ENCODE measurements at places on chromosomes 5 and 9.

DNA sequence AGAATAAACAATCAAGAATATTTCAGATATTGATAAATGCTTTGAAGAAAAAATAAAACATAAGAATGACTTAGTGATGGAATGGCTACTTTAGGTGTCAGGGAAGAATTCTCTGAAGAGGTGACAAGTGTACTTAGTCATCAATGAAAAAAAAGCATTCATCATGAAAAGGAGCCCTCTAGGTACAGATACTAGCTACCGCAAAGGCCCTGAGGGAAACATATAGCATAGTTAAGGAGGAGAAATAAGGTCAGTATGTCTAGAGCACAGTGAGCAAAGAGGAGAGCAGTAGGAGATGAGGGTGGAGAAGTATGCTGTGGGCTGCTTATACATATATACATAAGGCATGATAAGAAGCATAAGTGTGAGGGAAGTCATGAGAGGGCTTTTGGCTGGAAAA is 41.8 kb downstream of the CSF2 start:
- no peak for DNase-seq
- no peaks in the 10 kb centered on the region for H3K36me3 ChIP-seq
- no peak overlapping the region for H3K4me3 ChIP-seq

DNA sequence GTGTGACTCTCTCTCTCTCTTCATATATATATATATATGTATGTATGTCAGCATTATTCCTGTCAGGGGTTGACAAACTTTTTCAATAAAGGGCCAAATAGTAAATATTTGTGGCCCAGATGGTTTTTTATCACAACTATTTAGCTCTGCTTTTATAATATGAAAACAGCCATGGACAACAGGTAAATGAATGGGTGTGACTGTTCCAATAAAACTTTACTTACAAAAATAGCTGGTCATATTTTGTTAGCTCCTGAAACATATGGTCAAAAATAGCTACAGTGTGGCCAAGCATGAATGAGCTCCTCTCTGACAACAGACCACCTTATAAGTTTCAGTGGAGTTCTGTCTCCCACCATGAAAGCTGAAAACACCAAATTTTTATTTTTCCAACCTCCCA is 21.6 kb downstream of the RAPGEF6 start:
- H3K4me1 ChIP-seq = peaks cover 56% of the 10 kb centered on the region
- H3K4me3 ChIP-seq = no peak overlapping the region
- no peaks in the 10 kb centered on the region for H3K36me3 ChIP-seq
- no peaks in the 10 kb centered on the region for H3K27me3 ChIP-seq

DNA sequence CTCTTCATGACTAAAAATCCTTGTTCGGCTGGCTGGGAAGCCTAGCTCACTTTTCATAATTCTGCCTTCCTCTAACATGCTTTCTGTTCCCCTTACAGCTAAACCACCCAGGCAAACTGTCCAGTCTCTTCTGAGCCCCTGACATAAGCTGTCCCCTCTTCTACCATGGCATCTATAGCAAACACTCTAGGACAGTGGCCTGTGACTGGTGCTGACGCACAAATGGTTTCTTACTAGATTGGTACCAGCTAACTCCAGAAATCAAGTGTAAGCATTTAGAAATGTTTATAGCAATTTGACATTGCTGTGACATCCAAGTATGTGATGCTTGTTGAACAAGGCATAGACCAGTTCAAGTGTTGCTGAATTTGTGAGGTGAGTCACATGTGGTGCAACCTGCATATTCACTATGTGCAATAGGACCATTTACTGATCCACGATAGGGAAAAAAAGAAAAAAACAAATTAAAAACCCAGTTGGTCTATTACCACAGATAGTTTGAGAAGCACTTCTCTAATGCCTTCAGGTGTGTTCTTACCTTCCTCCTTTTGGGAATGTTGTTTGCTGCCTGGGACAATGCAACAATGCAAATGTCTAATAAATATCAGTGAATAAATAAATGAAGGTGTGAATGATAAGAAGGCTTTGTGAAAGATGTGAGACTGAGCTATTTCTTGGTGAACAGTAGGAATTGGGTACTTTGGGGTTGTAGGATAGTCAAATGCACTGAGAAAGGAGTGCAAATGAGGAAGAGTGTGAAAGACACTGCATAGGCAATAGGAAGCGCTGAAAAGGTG is 22.4 kb downstream of the ELOVL7 start:
- H3K4me1 ChIP-seq = no peaks in the 10 kb centered on the region
- no peak overlapping the region for H3K27ac ChIP-seq
- no peaks in the 10 kb centered on the region for H3K36me3 ChIP-seq
- DNase-seq = no peak
- H3K4me3 ChIP-seq = no peak overlapping the region

- no peaks in the 10 kb centered on the region for H3K36me3 ChIP-seq
- no peak overlapping the region for H3K4me3 ChIP-seq
- DNase-seq = no peak
- H3K27me3 ChIP-seq = no peaks in the 10 kb centered on the region
Observed at GRCh38 chr9:10876333-10876732, 263.5 kb upstream of the PTPRD start.

- DNase-seq = no peak
- no peak overlapping the region for H3K4me3 ChIP-seq
- peaks cover 17% of the 10 kb centered on the region for H3K4me1 ChIP-seq
- peaks cover 22% of the 10 kb centered on the region for H3K36me3 ChIP-seq
- H3K27me3 ChIP-seq = no peaks in the 10 kb centered on the region
Observed at GRCh38 chr9:133881671-133882381, 110.3 kb downstream of the VAV2 start.

DNA sequence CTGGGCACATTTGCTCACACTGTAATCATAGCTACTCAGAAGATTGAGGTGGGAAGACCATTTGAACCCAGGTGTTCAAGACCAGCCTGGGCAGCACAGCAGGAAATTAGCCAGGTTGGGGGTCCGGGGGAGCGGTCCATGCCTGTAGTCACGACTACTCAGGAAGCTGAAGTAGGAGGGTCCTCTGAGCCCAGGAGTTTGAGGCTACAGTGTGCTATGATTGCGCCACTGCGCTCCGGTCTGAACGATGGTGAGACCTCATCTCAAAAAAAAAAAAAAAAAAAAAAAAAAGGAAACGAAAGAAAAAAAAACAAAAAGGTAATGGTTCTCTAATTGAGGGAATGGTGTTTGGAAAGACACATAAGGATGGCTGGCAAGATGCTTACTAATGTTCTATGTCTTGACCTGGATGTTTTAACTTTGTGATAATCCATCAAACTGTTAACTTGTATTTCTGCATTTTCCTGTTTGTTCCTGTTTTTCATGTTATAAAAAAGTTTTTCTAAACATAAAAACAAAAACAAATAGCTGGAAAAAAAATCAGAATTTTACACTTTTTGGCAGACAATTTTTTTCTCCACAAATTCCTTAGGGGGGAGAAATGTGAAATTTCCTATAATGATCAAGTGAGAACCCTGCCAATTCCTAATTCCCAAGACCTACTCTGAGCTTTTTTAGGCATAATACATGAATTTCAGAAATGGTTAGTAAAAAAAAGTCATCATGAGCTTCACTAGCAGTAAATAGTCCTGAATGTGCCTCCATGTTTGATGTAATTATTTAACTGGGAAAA is 96.9 kb downstream of the DENND1A start:
- no peaks in the 10 kb centered on the region for H3K36me3 ChIP-seq
- H3K27me3 ChIP-seq = 0 out of 2 replicates have a peak, but pooled peaks cover 2% of the 10 kb centered on the region
- H3K4me3 ChIP-seq = no peak overlapping the region
- no peaks in the 10 kb centered on the region for H3K4me1 ChIP-seq
- no peak for DNase-seq
- no peak overlapping the region for H3K27ac ChIP-seq

DNA sequence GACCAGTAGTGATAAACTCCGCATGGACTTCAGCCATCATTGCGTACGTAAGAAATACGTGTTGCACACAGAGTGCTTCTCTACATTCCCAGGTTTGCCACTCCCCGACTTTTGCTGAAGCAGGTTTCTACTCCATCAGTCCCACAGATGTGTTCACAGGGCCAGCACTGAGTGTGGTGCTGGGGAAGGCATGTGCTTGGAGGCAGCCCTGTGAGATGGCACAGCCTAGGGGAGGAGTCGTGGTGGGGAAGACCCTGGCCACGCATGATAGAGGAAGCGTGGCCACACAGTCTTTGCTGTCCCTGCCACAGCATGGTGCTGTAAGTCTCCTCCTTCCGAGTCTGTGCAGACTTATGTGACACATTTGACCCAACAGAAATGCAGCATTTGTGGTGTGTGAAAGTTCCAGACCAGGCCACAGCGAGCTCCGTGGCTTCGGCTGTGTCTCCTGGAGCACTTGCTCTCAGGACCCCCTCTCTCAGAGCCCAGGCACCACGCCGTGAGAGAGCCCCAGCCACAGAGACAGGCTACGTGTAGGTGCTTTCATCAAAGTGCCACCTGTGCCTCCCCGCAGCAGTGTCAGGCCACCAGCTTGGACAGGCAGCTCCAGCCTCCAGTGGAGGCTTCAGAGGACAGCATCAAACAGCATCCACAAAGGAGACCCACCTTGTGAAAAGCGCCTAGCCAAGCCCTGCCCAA is 197.8 kb downstream of the AUH start:
- no peak overlapping the region for H3K27ac ChIP-seq
- H3K36me3 ChIP-seq = no peaks in the 10 kb centered on the region
- H3K27me3 ChIP-seq = no peaks in the 10 kb centered on the region
- H3K4me3 ChIP-seq = no peak overlapping the region

GRCh38 chr9:130885484-130886375 is 10.9 kb downstream of the QRFP start:
- DNase-seq = no peak
- no peaks in the 10 kb centered on the region for H3K4me1 ChIP-seq
